IPS DF 19.7 (cell line): ENCODE measurements at places on chromosomes 1 and 21.
A peak's percentile ranks its signal among the peaks of the same experiment; 100 is the strongest.

DNA sequence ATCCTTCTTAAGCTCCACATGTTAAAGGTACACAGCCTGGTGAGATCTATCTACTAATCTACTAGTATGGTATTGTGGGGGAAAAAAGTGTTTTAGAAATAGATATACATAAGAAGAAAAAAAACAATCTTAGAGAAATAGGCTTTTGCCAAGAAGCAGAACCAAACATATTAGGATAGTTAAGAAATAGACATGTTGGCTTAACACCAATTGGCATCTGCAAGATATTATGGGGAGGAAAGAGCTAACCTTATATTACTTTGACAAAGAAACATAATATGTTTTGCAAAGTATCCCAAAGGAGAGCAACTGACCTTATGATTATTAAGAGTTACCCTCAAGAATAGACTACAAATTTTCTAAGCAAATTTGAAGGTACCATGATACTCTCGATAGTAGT, 202.9 kb downstream of the BRINP3 start:
- DNase-seq, result no peak

DNA sequence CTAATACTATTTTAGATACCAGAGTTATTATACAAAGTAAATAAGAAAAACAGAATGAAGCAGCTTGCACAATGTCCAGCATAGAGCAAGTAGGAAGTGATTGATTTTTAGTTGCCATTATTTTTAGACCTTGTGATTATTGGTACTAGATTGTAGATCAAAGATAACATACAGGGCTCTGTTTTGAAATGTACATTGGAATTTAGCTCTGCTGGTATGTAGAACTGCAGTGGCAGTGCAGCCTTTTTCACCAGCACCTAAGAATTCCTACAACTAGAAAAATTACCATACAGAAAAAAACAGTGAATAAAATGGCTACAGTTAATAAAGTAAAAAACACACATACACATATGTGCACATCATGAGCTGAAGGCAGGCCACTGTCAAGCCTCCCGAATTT, 32.2 kb upstream of the ABCA4 start:
- DNase-seq, result no peak

- DNase-seq, result no peak
These were observed 7.1 kb upstream of the KCNK1 start for GRCh38 chr1:233606813-233607212.

GRCh38 chr1:167748906-167749305, 27.1 kb downstream of the MPZL1 start:
- DNase-seq, result no peak

- DNase-seq, result no peak
These were observed 65.2 kb upstream of the MARK1 start for GRCh38 chr1:220462752-220463151.

- DNase-seq, result no peak
These were observed 95.6 kb upstream of the ADAMTS5 start for GRCh38 chr21:27062443-27062842.

DNA sequence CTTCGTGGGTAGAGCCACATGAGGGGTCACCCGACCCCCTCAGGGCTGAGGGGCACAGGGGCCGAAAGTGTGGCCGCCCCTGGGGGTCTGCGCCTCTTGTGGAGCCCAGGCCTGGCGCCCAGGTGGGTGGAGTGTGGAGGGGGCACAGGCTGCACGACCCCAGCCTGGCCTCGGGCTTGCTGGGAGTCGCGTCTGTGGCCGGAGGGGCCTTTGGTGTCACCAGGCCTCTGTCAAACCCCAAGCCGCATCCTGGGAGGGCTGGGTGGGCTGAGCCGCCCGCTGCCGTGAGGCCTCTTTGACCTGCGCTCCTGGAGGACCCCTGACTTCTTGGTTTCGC, 60.7 kb downstream of the FAAP20 start:
- DNase-seq, result no peak

DNA sequence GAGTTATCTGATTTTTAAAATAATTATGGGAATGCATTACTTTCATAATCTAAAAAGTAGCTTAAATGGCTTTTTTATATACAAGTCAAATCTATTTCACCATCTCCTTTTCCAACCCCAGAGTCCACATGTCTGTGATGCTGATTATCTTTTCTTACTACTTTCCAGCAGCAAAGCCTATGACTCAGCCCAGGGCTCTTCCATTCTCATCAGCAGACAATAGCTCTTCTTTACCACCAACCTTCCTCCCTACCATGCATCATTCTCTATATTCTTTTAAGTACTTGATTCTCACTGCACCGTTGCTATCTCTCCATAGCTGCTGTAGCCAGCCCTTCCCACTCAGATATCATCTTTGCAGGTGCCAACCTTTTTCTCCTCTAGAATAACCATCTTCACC, 61.3 kb downstream of the OVGP1 start:
- DNase-seq, result no peak

GRCh38 chr1:229479660-229480399, 28.3 kb downstream of the NUP133 start:
- no peak for DNase-seq

GRCh38 chr21:33149181-33149580, 79.2 kb downstream of the OLIG1 start:
- DNase-seq, result no peak

DNA sequence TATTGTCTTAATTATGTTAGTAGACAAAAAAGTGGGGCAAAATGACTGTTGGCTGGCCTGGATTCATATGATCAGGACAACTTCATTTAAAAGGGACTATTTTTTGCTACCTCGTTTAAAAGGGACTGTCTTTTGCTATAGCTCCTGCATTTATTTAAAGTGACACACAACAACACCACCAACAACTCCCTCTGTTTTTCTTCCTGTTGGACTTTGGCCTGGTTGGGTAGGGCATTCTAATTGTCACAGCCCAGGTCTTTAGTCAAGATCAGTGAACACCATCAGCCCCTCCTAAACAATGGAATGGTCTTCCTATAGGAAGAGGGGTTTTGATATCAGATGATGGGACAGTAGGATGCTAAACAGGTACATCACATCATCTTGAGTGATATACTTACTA, 241.8 kb downstream of the GPR52 start:
- no peak for DNase-seq

GRCh38 chr1:7608628-7609305, 162.3 kb upstream of the VAMP3 start:
- DNase-seq, result peak; percentile 73

GRCh38 chr1:230032516-230033281, 34.3 kb upstream of the GALNT2 start:
- DNase-seq, result no peak

DNA sequence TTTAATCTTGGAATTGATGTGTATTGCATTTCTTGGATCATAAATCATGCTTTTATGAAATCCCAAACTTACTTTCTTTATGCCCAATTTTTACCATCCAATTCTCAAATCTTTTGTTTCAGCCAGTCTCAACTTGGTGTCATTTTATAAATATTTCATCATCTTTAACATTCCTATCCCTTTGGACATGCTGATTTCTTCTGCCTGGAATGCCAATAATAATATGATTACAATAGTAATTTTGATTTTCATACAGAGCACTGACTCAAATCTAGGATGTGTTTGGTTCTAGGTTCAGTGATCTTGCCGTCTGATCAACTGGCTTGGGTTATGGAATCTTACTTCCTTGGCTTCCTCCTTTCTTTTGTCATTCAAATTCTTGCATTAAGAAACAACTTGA, 12.8 kb downstream of the RRP15 start:
- DNase-seq, result no peak

DNA sequence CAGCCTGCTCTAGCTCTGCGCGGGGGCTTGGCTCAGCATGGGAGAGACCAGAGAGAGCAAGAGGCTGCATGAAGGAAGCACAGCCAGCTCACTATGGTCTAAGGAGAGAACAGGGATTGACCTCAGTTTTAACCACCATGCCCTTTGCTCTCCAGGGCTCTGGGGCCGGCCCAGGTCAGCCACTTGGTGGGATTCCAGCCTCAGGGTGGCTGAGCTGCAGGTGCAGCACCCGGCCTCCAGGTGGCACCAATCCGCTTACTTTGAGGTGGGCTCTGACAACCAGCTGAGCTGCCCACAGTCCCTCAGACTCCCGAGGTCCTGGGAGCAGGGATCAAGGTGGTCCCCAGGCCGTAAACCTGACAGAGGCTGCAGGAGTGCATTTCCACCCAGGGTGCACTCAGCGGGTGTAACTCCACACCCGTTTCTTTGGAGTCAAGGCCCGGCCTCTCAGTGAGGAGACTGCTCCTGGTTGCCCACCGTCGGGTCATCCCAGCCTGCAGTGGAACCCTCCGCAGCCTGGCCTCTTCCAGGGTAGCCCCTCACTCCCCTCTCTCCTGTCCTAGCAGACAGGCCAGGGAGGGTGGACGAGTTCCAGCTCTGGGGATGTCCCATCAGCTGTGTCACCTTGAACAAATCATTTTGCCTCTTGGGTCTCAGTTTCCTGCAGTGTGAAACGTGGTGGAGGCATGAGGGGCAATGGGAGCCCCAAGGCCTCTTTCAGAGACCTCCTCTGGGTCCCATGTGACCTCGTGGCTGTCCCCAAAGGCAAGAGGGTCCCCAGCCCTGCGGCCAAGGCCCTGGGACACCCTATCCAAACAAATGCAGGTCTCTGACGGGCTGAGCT, 607 bp upstream of the LGR6 start:
- DNase-seq, result no peak

DNA sequence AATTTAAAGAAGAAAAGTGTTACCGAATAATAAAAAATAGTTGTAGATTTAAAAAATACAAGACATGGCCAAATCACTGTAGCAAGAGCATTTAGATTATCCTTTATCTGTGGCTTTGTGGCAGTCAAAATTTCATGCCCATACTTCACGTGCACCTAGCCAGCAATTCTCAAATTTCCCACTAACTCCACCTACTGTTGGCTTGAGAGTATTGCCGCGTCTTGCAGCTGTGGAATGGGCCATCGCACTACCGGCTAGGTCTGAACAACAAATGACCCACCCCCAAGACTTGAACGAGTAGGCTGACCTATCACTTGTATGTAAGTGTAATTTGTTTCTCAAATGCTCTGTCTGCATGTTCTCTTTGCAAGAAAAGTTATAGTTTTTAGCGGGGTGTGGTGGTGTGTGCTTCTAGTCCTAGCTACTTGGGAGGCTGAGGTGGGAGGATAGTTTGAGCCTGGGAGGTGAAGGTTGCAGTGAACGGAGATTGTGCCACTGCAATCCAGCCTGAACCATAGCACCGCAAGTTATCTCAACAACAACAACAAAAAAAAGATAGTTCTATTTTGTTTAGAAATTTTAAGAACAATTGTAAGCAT, 4.1 kb downstream of the KRTAP13-4 start:
- no peak for DNase-seq

DNA sequence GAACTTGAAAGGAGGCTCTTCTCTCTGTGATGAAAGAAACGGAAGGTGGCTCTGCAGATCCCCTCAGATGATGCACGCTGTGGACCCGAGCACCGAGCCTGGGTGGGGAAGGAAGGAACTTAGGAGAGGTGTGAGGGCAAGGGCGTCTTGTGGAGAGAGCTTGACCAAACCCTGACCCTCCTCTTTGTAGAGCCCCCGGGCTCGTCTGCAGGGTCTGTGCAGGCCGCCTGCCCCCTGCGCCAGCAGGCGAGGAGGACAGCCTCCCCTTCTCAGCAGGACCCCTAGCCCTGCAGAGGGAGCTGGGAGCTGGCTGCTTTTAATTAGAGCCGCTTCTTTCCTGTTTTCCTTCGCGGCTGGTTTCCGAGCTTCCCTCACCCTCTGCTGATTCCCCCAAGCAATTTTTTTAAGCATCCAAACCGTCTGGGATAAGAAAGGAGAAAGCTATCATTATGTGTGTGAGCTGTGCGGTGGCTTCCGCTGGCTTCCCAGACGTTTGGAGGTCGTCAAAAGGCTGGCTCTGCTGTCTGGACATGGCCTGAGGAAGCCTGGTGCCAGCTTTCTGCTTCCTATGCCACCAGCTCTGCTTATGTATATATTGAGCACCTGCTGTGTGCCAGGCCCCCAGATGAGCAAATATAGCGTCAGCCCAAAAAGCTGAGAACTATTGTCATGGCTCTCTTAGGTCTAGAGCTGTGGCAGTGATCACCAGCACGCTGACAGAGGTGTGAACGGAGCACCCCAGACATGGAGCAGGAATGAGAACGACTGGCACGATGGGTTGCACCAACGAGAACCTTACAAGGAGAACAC, 160.2 kb upstream of the IRF2BP2 start:
- no peak for DNase-seq

GRCh38 chr21:26405735-26406361, 167.2 kb downstream of the CYYR1 start:
- peak; percentile 25 for DNase-seq

- DNase-seq, result no peak
These were observed 5.9 kb downstream of the RNF186 start for GRCh38 chr1:19809044-19809750.

GRCh38 chr21:15809818-15810217, 80.0 kb downstream of the USP25 start:
- DNase-seq, result no peak
